Frontal cortex (tissue), 4 donors: ENCODE measurements at places on chromosomes 5 and 9.

GRCh38 chr5:33400675-33401074 is 40.1 kb upstream of the TARS1 start:
- DNase-seq: no peak

- no peak for DNase-seq
Measured at GRCh38 chr5:115847290-115847689, 5.6 kb downstream of the AP3S1 start.

GRCh38 chr5:55591686-55592085 is 56.9 kb upstream of the PLPP1 start:
- no peak for DNase-seq

DNA sequence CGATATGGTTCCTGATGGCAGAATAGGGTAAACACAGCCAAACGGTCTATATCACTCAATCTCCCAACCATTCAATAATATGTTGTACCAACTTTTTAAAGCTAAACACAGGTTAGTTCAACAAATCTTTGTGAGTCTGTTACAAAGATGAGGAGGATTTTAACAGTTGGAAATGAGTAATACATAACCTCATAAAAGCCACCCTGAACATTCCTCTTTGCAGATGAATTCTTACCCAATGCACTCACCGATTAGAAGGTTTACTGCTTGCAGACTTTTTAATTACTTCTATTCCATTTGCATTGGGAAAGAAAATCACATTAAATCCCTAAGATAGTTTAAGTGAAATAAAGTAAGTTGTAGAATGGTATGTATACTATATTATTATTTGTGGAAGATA is 23.3 kb upstream of the TRMT10B start:
- DNase-seq: no peak

DNA sequence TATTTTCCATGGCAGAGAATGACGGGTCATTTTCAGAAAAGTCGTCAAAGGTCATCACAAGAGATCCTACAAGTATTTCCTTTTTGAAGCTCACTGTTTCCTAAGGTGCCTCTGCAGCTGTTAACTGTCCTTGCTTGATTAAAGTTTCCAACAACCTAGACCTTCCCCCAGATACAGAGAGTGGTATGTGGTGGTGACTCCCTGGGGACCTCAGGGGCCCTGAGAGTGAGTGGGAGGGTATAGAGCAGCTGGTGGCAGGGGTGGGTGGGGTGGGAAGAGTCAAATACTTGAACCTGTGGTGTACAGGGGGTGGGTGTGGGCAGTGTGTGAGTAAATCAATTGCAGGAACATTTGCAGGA is 1.6 kb upstream of the CD72 start:
- DNase-seq: no peak

- no peak for DNase-seq
Measured at GRCh38 chr5:173645890-173646574, 29.6 kb upstream of the BOD1 start.

DNA sequence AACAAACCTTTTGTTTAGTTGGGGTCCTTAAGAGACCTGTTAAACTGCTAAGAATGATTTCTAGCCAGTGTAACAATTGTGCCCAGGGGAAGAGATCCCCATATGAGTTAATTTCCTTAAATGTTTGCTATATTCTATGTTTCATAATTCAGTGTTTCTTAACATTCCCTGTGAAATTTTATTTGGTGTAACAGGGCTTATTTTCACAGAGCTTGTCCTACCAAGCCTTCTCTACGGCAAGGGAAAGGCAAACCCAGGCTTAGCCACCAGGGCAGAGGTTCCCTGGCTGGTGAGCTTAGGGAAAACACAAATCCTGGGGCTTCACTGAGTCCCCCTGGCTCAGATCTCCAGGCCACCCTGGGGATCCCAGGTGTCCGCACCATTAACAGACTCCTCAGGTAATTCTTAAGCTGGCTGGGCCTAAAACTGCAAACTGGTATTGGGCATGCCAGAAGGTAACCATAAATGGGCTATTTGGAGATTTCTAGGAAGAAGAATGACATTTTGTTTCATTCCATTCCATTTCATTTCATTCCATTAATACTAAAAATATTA is 17.0 kb upstream of the LCP2 start:
- no peak for DNase-seq

DNA sequence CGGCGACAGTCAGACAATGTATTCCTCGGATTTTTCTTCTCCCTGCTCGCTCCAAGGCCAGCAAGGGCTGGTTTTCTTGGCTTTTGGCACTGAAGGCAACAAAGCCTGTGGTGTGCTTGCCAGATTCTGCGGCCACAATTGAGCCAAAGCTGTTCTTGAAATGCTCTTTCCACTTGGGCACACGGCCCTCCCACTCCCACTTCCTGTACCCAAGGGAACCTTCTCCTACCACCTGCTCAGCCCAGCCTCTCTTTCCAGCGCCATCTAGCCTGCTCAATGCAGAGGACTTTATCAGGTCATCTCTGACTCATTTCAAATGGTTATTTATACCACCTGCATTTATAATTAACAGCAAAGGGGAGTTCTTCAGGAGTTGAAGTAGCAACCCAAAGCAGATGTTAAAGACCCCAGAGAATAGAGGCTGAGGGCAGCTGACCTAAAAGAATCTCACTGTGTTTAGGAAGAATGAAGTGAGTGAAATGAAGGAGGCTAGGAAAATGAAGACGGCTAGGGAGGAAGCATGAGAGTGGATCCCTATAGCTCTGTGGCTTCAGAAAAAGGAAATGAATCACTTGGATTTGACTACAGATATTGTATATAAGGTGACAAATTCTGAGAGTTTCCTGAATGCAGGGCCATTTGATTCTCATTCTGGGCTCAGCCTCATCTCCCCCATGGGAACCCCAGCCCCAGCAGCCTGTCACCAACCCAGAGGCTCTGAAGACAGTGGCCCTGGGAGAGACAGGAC is 439.0 kb downstream of the ENC1 start:
- DNase-seq: no peak

DNA sequence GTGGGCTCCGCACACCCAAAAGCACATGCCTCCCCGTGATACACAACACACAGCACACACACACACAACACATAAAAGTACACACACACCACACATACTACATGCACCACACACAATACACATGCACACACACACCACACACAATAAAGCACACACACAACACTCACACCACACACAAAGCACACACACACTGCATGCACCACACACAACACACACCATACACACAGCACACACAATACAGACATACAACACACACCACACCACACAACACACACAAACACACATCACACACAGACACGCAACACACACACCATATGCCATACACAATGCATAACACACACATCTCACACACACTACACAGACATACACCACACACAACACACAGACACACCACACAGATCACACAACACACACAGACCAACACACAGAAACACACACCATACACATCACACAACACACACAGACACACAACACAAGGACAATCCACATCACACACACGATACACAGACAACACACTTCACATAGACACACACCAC is 3.4 kb upstream of the CCDC187 start:
- no peak for DNase-seq

GRCh38 chr9:25935188-25935587 is 256.9 kb upstream of the TUSC1 start:
- no peak for DNase-seq

DNA sequence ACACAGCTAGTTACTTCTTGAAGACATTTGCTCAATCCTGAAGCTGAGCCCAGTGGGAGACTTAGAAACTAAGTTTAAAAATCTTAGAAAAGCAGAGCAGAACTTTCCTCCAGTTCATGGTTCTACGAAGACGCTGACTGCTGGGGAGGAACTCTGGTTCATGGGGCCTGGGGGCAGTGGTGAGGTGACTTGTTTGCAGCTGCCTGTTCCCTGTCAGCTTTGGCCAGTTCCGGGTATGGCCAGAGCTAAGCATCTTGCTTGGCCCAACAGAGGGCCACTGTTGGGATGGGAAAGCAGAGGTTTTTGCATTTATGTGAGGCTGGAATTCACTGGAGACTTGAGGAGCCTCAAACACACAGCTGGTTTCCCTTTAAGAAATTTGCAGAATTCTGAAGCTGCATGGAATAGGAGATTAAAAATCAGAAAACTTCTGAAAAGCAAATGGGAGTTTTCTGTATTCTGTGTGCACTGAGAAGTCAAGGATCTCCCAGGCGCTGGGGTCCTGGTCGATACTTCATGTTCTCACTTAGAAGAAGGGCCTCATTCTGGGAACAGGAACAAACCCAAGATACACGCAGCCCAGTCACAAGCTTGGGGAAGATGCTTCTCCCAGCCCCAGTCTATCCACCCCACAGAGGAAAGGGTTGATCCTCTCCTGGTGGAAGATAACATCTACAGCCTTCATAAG is 10.6 kb upstream of the HMHB1 start:
- DNase-seq: no peak

DNA sequence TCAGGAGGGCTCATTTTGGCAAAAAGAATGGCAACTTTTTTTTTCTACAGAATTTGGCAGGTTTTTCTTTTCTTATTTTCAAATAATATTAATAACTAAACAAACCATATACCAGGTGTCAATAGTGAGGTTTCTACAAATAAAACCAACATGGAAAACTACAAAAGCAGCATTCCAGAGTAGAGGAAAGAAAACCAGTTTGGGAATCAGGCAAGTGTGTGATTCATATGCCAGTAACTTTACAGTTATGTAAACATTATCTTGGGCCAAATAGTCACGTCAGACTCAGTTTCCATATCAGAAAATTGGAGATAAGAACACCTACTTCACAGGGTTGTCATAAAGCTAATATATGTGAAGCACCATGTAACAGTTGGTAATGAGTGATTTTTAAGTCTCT is 51.7 kb downstream of the FBXW11 start:
- no peak for DNase-seq

- DNase-seq: no peak
Measured at GRCh38 chr9:16524078-16524477, 346.4 kb downstream of the BNC2 start.

DNA sequence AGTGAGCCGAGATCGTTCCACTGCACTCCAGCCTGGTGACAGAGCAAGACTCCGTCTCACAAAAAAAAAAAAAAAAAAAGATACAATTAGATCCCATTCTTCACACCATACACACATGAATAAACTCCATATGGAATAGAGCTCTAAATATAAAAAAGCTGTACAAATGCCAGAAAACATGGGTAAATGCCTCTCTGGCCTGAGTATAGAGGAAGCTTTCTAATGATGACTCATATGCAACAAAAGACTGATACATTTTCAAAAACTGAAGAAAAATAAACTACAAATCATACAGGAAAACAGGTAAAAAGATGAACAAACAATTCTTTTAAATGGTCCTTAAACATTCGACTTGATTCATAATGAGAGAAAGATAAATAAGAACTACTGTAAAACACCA is 8.6 kb downstream of the ZFP62 start:
- no peak for DNase-seq

DNA sequence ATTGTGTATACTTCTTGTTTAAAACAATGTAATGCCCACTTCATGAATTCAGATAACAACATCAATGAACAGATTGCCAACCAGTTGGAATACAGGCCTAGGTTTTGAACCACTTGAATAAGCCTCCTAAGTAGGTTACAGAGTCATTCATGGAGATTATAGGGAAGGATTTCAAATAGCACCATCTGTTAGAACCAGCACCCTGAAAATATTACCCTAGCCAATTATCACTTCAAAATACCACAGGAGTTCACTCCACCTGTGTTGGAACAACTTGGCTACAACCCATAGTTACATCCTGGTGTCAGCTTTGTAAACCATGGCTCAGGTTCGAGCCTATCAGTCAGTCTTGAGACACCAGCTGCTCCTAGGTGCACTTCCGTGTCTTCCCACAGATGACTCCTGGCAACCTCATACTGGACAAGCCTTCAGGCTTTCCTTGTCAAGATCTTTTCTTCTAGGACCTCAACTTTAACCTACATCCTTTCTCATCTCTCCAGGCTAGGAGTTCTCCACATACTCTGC is 350.0 kb downstream of the DEPDC1B start:
- DNase-seq: no peak

DNA sequence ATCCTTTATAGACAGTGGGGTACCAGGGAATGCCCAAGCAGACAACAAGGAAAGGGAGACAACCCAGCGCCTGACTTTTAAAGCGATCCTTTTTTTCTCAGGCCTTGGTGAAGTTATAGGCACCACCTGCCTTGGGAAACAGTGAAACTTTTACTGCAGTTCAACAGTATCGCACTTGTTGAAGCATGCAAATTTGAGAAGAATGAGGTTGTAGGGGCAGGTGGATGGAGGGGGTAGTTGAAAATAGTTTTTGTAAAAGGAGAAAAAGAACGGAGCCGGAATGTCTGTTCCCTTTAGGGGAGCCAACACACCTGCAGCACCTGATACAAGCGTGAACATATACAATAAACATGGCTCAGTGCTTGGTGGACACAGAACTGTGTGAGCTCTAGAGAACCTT is 190.2 kb upstream of the NR3C1 start:
- DNase-seq: no peak

GRCh38 chr9:1415146-1415545 is 365.0 kb downstream of the DMRT2 start:
- DNase-seq: no peak

GRCh38 chr5:142368529-142368928 is 43.7 kb upstream of the SPRY4 start:
- no peak for DNase-seq

DNA sequence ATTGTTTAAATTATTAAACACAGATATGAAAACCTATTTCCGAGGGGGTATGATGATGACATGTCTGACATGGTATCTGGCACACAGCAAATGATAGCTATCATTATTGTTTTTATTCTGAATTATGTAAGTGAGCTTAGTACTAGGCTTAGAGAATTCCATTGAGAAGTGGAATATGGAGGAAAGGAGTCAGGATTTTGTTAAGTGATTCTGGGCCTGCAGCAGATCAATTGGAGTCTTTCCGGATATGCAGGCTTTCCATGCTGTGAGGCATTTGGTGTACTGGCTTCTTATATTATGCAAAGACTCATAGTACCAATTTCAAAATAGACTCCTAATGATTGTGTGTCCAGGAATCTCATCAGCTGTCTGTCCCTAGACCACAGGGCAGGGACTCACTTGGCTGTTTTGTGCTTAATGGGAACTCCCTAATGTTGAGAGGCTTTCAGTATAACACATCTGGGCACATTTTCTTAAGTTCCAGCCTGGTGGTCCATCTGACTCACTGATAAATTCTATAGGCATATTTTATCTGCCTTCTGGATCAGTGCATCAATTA is 180.0 kb upstream of the KLF9 start:
- DNase-seq: no peak

- no peak for DNase-seq
Measured at GRCh38 chr5:10876006-10876744, 115.1 kb upstream of the DAP start.

GRCh38 chr9:84061613-84062193 is 81.1 kb downstream of the RMI1 start:
- DNase-seq: no peak
